Smooth muscle cell of the umbilical artery (primary cell): ENCODE measurements at places on chromosomes 12 and 14. TPM values are rescaled to one million over a fixed set of nuclear protein-coding genes. Genes with fewer than 3 reads are reported as not detected.

Gene TMEM63C
- total RNA-seq = 0.30 and 0.46 TPM in 2 replicates

Gene CMA1
- not detected in 2 replicates for total RNA-seq

Gene NR2C1
- total RNA-seq = 29.1 and 32.0 TPM in 2 replicates

Gene SLC35F4
- total RNA-seq = not detected in 2 replicates

Gene GPR135
- total RNA-seq = 3.9 and 6.4 TPM in 2 replicates

Gene KIF26A
- total RNA-seq = 0.05 and 0.30 TPM in 2 replicates

Gene CLEC9A
- total RNA-seq = 0.30 TPM in 1 of 2 replicates, not detected in the other

Gene FAM186B
- total RNA-seq = under 0.01 and 0.09 TPM in 2 replicates

Gene KRAS
- 11.0 and 18.7 TPM in 2 replicates for total RNA-seq

Gene KRT3
- not detected in 2 replicates for total RNA-seq

Gene HOXC11
- total RNA-seq = 1.8 and 2.6 TPM in 2 replicates
